Activated CD4-positive, alpha-beta memory T cell treated with anti-CD3 and anti-CD28 coated beads, Interleukin-2, amount 10 ng/mL, durations not matched to agents 7 days and 5 days (primary cell): ENCODE measurements at places on chromosomes 7 and 10. TPM values are rescaled to one million over a fixed set of nuclear protein-coding genes. Genes with fewer than 3 reads are reported as not detected.

The STN1 gene
- total RNA-seq = 56.8 TPM

The CPXM2 gene
- total RNA-seq = not detected

The FBXW4 gene
- total RNA-seq = 37.3 TPM

The NRCAM gene
- not detected for total RNA-seq

The SLC29A3 gene
- total RNA-seq = 3.2 TPM

The LRRD1 gene
- not detected for total RNA-seq

The NUTM2E gene
- total RNA-seq = 0.18 TPM

The IGF2BP3 gene
- total RNA-seq = 0.68 TPM

The LIPN gene
- total RNA-seq = not detected

The ACHE gene
- total RNA-seq = 0.13 TPM

The CLIP2 gene
- 1.6 TPM for total RNA-seq

The RNLS gene
- 1.3 TPM for total RNA-seq

The CEP55 gene
- total RNA-seq = 82.5 TPM

The UNCX gene
- not detected for total RNA-seq
